Hypothalamus (tissue), 51 donors: ENCODE measurements at places on chromosomes 6 and 20.

DNA sequence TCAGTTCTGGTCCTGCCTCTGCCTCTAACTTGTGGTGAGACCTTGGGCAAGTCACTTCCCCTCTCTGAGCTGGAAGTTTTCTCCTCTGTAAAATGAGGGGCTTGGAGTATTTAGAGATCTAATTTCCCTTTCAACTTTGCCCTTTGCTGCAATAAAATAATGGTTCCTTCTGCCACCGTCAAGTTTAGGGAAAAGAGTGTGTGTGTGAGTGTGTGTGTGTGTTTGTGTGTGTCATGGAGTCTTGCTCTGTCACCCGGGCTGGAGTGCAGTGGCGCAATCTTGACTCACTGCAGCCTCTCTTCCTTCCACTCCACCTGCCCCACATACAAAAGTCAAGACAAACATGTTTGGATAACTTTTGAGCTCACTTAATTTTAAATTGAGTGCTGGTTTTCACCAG, 39.2 kb upstream of the PIM1 start:
- DNase-seq, result no peak

- DNase-seq, result no peak
Measured at GRCh38 chr6:20830576-20830975, 296.3 kb downstream of the CDKAL1 start.

- DNase-seq, result no peak
Measured at GRCh38 chr6:10613723-10614122, 80.7 kb downstream of the C6orf52 start.

GRCh38 chr20:34634392-34634791, 42.5 kb downstream of the PIGU start:
- DNase-seq, result no peak

DNA sequence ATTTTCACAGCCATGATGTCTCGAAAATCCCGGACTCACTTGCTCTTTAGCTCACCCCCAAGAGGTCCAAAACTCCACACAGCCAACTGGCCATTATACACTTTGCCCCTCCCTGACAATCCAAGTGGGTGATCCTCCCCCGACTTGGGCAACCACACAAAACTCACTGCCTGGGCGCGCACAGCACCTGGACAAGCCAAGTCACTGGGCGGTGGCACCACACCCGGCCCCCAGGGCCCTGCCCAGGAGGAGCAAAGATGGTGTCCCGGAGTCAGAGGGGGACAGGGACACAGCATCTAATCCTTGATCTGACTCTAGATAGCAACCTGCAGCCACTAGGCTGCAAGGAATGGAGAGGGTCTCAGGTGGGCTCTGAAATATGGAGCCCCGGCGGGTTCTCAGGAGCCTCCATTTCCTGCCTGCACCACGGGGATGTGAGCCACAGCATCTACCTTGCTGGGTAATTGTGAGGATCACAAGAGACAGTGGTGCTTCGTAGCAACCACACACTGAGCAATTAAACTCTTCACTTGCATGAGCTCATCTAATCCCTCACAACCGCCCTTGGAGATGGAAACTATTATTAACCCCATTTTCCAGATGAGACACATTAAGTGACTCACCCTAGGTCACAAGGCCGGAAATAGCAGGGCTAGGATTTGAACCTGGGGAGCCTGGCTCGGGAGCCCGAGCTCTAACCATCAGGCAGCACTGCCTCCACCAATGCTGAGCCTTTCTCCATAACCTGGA, 66.6 kb downstream of the BMP7 start:
- no peak for DNase-seq

- DNase-seq, result no peak
Measured at GRCh38 chr6:20707870-20708269, 173.6 kb downstream of the CDKAL1 start.

DNA sequence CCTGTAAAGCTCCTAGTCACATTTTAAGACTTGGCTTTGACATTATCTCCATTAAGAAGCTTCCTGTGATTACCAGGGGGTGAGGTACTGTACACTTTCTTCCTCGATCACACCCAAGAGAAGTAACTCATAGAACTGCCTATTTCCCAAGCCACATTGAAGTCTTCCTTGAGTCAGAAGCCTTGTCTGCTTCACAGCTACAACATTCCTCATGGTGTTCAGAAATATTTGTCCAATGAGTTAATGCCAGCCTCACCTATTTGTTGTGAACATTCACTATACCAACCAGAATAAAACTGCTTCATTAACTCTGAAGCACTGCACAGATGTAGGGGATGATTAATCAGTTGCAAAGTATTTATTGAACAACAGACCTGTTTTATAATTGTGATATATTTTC, 622.3 kb downstream of the PTPRT start:
- DNase-seq, result no peak

GRCh38 chr6:6235786-6236185, 84.7 kb downstream of the F13A1 start:
- no peak for DNase-seq

- no peak for DNase-seq
Measured at GRCh38 chr6:159053781-159054398, 9.1 kb upstream of the TAGAP start.

DNA sequence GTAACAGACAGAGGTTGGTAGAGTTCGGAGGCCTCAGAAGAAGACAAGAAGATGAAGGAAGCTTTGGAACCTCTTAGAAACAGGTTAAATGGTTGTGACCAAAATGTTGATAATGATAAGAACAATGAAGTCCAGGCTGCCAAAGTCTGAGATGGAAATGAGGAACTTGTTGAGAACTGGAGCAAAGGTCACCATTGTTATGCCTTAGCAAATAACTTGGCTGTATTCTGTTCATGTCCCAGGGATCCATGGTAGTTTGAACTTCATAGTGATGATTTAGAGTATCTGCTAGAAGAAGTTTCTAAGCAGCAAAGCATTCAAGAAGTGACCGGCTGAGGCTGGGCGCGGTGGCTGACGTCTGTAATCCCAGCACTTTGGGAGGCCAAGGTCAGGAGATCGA, 11.1 kb upstream of the LSM14B start:
- DNase-seq, result no peak

- no peak for DNase-seq
Measured at GRCh38 chr6:89290401-89291155, 24.5 kb downstream of the GABRR2 start.

DNA sequence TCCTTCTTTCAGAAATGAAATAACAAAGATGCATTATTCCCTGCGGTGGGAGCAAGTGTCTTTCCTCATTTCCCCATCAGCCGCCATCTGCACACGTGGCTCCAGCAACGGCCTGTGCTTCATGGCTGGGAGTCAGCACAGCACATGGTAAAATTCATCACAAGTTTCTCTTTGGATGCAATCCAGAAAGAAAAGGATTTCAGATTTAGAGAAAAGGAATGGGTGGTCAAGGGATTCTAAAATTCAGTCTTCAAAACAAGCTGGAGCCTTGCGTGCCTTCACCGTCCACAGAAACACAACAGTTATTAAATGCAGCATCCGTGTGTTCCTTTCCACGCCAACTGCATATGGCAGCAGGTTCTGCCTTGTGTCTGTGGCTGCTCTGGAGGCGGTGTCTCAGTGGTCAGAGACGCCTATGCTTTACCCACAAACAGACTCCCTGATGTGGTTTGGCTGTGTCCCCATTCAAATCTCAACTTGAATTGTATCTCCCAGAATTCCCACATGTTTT, 107.6 kb downstream of the THBS2 start:
- DNase-seq, result no peak

DNA sequence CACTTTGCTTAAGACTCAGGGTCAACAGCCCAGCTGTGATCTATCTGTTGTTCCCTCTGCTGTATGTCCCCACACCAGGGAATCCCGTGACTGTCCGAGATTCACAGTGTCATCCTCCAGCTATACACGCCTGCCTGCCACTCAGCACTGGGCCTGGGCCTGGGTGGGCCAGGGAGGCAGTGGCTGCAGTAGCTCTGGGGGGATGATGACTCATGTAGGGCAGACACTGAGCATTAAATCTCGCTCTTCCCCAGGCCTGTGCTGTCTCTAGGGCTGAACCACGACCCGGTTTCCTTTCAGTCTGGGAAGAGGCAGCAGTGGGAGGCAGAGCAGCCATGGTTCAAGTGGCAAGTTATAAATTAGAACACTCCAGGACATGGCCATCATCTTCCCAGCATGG, 173.9 kb downstream of the LRFN2 start:
- DNase-seq, result no peak

DNA sequence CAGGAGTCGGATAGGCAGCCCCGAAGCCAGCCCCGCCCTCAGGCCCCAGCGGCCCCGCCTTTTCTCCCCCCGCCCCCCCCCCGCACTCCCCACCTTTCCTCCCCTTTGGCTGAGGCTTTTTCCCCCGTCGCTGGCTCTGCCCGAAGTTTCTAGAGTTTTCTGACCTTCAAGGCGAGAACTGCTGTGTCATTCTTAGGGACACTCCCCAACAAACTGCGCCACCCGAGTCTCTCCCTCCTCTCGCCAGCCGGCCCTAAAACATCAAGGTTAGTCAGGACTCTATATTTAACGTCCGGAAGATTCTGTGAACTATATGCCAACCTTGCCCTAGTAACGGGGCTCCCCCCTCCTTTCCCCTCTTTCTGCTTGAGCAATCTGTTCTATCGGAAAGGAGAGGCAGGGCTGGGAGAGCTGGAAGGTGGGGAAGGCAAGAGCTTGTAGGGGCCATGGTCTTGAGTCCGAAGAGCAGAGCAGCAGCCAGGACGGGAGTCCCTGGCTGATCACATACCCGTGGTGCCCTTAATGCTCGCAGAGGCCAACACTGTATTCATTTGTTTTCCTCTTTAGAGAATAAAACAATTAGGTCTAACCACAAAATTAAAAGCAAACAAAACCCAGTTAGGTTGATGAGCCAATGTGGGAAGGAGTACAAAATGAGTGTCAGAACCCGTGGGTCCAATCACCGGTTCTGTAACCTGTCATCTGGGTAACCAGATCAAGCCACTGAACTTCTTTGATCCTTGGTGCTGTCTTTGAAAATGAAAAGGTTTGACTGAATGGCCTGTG, 5.3 kb upstream of the HSPA1B start:
- peak; percentile 87 for DNase-seq

DNA sequence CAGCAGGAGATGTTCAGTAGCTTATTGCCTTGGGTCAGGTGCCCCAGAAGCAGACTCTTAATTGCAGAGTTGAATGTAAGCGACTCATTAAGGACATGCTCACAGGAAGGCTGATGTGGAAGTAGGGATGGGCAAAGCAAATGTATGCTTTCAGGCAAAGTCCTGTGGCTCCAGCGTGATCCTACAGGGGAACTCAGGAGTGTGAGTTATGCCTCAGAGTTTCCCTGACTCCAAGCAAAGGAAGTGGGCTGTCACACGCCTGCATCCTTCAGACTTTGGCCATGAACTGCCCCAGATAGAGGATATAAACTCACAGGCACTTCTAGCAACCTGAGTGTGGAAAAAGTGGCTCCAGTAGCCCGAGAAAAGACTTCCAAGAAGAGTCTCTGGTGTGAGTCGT, 64.9 kb upstream of the ZNF133 start:
- DNase-seq, result no peak

- peak; percentile 51 for DNase-seq
Measured at GRCh38 chr20:3251806-3252205, 12.8 kb upstream of the SLC4A11 start.

GRCh38 chr6:170203212-170203611, 87.7 kb downstream of the DLL1 start:
- DNase-seq, result no peak

- no peak for DNase-seq
Measured at GRCh38 chr6:138988469-138988834, 399 bp upstream of the REPS1 start.

GRCh38 chr6:109165392-109165974, 70.2 kb downstream of the CEP57L1 start:
- no peak for DNase-seq

- DNase-seq, result peak; percentile 76
Measured at GRCh38 chr6:46098678-46099077, 31.1 kb upstream of the ENPP4 start.

DNA sequence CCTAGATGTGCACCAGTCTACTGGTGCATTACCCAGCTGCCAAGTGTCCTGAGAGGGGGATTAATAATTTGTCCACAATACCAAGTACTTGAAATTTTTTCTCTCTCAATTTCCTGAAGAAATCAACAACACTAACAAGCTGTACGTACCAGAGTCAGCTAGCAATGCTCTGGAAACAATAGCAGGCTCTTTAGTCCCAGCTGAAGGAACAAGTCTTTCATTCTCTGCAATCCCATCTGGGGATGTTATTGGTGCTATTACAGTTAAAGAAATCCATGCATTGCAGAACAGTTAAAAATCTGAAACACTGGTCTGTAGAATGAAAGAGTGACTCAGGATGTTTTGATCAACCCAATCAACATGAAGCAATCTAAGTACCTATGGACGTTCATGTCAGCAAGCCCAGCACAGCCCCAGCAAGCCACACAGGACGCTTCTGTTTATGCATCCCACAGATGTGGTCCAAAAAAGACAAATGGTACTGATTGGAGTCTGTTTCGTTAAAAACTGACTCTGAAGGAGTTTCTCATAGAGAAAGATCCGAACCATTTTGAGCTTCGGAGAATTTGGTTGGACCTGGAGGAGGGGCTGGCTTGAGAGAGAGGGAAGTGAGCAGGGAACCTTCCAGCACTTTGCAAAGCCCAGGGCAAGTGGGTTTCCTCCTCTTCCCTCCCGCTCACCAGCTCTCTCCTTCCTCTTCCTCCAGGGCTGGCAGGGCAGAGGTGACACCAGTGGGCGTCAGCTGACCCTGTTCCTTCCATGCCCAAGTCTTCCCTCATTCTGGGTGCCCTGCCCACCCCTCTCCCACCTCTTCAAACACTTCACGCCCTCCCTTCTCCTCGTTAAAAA, 11.9 kb downstream of the PRR18 start:
- no peak for DNase-seq

GRCh38 chr6:44264154-44265006, 971 bp downstream of the NFKBIE start:
- DNase-seq, result no peak

DNA sequence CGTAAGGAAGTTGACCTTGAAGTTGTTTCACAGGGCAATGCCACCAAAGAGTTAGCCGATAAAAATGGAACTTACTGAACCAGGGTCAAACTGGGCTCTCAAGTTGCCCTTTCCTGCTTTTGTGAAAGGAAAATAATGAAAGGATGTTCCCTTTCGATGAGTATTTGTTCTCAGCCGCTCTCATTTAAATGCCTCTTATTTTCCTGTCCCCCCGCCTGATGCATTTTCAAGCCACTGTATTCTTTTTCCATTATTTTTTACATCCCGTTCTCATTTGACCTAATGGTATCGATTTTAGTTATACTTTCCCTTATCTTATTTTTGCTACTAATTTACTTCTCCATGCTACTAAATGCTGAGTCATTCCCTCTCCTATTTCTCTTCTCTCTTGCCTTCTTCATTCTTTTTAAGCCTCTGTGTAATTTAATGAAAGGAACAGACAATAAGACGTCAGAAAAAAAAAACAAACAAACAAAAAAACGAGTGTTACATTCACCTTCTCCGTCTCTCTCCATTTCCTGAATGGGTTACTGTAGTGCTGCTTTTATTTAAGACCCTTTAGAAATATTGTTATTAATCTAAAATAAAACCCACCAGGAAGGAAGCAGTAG, 655 bp upstream of the NDUFAF4 start:
- DNase-seq, result no peak

DNA sequence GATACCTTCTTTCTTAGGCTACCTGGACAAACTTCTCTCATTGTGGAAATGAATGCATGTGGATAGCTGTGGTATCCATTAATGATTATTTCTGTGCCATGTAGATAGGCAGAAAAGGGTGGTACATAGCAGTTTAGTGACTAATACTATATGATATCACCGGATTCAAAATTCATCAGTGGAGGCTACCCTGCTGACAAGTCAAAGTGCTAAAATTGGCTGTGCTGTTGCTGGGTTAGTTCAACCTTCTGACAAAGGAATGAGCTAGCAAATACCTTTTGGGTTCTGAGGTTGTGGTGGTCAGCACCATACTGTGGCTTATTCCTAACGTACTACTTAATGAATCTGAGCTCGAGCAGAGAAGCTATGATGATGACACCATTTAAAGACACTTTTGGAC, 109.1 kb downstream of the TFAP2B start:
- no peak for DNase-seq
